ENCODE measurements at places on chromosomes 5 and 9.

DNA sequence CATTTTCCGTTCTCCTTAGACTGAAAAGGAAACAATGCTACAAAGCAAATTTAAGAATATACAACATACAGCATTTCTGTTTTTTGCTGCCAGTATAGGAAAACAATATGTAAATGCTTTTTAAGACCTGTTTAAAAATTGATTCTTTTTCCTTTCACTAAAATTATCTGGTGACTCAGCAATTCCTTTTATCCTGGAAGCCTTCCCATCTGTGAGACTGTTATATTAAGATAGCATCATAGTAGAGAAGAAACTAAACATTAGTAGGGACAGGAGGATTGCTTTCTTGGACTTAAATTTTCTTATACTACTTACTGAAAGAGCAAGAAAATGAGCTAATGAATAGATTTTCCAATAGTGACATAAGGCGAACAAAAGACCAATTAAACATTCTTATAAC, 30.0 kb upstream of the GPR21 start:
- no peak for DNase-seq

DNA sequence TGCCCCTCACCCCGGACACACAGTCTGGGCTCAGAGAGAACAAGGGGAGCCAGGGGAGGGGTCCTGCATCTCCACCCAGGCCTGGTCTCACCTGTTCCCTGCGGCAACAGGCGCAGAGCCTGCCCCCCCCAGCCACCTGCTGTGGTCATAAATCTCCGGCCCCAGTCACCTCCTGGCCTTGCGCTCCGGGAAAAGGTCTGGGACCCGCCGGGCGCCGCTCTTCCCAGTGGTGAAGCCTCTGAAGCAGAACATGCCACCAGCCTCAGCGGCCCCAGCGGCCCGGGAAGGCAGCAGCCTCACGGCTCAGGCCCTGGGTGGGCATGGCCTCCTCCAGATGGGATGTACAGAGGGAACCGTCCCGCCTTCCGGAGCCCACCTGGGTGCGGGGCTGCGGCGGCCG, 20.6 kb downstream of the NOTCH1 start:
- DNase-seq = no peak

GRCh38 chr5:88226881-88227450, 41.7 kb downstream of the TMEM161B start:
- no peak for DNase-seq

DNA sequence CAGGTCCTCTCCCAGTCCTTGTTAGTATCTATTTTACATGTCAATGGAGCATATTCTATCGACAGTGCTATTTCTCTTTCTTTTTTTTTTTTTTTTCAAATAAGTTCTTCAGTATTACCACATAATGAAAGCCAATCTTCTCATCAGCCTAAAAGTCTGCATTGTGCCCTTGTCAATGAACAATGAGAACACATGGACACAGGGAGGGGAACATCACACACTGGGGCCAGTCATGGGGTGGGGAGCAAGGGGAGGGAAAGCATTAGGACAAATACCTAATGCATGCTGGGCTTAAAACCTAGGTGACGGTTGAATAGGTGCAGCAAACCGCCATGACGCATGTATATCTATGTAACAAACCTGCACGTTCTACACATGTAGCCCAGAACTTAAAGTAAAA, 47.7 kb upstream of the TEX48 start:
- DNase-seq = no peak

DNA sequence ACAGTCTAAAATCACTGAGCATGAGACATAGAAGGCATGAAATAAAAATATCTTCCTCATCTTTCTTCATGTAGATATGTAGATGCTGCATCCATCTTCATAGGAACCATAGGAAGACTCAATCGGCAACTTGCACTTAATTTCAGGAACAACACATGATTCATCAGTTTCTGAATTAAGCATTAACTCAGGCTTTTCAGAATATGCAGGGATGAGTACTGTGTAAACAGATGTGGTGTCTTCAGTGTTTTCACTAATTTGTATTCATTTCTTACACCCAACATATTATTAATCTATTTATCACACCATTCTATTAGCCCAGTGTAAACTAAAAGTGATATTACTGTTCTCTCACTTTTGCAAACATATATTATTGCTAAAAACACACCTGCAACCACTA, 305.9 kb upstream of the DAB2 start:
- no peak for DNase-seq

- DNase-seq = no peak
Measured at GRCh38 chr5:74642543-74642863, 2.0 kb upstream of the ENC1 start.

DNA sequence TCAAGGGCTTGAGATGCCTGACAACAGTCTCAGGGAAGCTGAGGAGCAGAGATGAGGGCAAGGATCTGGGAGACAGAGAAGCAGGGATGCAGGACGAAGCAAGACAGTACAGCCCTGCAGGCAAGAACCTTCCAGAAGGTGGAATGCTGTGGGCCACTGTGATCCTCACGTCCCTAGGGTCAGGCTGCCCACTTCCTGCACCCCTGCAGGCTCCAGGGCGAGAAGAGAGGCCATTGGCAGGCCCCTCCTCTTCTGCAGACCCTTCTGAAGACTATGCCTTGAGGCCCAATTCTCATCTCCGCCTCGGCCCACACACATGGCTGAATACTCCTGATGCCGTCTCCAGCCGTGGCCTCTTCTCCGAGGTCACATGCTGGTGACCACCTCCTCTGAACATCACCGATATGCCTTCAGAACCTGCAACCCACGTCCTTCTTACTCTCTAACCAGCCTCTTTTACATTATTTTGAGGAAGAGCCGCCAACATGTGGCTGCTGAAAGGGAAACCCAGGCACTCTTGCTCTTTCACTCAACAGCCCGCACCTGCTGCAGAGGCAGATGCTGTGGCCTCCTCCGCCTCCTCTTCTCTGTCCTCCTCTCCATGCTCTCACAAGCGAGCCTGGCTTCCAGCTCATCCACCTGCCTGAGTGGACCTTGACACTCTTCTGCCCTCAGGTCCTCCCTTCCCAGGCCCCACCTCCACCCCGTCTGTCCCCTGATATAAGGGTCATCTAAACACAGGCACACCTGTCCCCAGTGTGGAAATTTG, 181.5 kb downstream of the IRX2 start:
- DNase-seq = no peak

DNA sequence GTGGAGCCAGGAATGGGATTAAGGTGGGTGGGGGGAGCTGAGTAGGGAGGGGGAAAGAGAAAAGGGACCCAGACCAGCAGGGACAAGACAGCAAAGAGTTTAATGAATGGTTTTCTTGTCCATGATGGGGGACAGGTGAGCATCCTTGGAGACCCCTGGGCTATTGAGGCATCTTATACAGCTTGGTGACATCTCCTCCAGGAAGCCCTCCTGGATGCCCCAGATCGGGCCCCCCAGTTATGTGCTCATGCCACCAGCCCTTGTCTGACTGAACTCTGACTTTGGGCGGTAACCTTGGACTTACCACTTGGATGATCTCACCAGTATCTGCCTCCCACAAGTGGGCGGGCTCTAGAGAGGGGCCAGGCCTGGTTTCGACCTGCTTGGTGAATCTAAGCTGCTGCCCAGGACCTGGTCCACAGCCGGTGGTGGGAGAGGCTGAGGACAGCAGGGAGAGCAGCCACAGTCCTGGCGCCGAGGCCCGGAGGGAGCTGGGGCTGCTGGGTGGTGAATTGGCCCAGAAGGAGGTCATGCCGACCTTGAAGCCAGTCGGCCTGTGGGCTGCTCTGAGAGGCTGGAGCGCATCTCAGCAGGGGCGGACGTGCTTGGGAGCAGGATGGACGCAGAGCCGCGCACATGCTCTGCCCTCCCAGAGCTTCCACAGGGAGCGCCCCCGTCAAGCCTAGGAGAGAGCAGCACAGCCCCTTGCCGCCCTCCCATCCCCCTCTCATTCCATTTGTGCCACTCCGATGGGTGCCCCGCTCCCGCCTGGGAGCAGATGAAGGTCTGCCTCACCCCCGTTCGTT, 36.2 kb downstream of the UNC5A start:
- DNase-seq = no peak

DNA sequence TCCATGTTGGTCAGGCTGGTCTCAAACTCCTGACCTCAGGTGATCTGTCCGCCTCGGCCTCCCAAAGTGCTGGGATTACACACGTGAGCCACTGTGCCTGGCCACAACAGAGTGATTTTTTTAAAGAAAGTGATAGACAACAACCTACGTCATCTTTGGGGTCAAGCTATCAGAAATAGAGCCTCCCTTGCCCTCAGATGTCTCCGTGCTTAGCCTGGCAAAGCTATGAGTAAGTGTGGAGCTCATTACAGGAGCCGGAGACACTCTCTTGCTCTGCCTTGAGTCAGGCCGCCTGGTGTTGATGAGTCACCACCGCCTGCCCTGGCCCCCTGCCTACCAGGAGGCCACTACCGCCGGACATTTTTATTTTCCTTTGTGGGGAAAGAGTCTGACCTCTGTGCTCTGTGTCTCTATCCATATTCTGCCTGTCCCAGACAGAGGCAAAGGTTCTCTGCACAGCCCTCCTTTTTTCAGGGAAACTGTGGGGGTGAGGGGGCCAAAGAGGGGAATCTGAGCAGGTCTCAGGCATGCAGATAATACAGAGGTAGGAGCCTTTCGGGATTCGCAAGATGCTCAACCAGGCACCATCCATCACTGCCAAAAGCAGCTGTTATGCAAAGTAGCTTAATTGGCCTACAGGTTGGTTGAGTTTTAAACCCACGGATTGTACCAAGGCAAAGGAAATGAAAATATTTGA, 123.7 kb upstream of the CPEB4 start:
- DNase-seq = no peak

- DNase-seq = no peak
Measured at GRCh38 chr9:113501129-113501686, 37.7 kb downstream of the RGS3 start.

DNA sequence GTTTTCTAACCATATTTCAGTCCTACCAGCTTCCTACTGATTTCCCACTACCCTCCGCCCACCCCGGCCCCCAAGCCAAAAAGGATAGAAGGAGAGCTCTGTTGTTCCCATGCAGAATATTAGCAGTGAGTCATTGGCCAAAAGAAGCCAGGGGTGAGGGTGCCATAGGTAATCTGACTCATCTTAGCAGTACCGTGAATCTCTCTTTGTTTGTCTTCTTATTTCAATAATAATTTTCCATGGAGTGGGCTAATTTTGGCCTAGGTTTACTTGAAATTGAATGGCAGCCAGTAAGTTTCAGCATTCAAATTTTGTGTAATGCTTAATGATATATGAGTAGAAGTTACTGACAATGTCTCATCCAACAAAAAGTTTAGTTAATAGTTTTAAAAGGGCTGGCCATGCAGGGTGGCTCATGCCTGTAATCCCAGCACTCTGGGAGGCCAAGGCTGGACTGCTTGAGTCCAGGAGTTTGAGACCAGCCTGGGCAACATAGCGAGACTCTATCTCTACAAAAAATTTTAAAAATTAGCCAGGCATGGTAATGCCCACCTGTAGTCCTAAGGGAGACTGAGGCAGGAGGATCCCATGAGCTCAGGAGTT, 74.2 kb downstream of the C9orf152 start:
- no peak for DNase-seq

GRCh38 chr9:75938946-75939345, 48.5 kb downstream of the PCSK5 start:
- no peak for DNase-seq

- DNase-seq = no peak
Measured at GRCh38 chr5:15850939-15851341, 328.7 kb downstream of the MARCHF11 start.

GRCh38 chr5:61306531-61307131, 25.4 kb upstream of the ZSWIM6 start:
- DNase-seq = no peak

DNA sequence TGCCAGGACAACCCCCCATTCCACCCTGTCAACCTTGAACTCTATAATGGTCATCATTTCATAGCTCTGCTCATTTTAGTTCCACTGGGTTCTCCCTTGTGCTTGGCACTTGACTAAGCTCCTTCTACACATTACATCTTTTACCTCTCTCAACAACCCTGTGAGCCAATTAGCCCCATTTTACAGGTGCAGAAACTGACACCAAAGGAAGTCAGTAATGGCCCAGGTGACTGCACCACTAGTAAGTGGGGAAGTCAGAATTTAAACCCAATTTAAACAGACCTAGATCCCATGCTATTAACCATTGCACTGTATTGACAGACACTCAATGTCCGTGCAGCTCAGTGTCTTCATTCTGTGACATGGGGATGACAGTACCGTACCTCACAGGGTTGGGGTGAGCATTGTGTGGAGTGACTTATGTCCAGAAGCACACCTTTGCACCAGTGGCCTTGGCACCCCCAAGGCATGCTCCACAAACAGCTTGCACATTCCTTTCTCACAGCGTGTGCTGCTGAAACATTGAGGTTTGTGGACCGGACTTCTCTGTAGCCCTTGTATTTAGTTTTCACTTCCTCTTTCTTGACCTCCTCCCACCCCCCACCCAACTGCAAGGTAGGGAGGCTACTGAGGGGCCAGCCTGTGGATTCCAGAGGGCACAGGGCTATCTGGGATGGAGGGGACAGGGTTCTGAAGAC, 23.1 kb downstream of the IRF1 start:
- no peak for DNase-seq

DNA sequence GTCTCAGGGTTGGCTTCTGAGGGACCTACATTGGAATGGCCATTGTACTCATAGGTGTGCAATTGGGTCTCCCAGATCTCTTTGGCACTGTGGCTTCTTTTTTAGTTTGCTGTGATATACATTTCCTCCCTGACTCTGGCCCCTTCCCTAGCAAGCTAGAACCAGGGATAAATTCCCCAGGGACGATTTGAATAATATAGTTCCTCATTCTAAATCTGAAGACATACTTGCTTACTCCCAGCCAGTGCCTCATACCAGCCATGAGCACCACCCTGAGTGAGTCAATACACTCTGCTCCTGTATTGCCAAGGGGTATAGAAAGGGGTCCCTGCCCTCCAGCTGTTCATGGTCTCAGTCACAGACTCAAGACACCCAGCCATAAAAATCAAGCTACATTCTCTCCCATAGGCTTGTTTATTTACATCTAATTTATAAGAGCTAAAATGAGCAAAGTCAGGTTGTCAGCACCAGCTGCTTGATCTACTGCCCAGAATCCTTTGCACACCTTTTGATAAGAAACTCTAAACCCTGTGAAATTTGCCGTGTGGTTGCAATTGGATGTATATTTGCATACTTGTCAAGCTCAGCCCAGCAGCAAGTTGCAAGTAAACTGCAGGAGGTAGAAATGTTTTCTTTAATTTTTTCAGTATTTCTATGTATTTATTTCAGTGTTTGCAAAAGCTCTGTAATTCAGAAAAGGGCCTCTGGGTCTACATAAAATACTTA, 219.9 kb upstream of the IRX1 start:
- no peak for DNase-seq

GRCh38 chr9:107269681-107270080, 13.4 kb upstream of the RAD23B start:
- DNase-seq = no peak

- no peak for DNase-seq
Measured at GRCh38 chr5:157294407-157295091, 28.6 kb downstream of the CYFIP2 start.

- no peak for DNase-seq
Measured at GRCh38 chr5:32439086-32439642, 5.4 kb downstream of the ZFR start.
